NCI-H2029 treated with DMSO at 0.1 percent for 48 hours (cell line): ENCODE measurements at places on chromosomes 13 and 19.

GRCh38 chr13:99661791-99662190, 160.5 kb downstream of the TM9SF2 start:
- no peak for DNase-seq

DNA sequence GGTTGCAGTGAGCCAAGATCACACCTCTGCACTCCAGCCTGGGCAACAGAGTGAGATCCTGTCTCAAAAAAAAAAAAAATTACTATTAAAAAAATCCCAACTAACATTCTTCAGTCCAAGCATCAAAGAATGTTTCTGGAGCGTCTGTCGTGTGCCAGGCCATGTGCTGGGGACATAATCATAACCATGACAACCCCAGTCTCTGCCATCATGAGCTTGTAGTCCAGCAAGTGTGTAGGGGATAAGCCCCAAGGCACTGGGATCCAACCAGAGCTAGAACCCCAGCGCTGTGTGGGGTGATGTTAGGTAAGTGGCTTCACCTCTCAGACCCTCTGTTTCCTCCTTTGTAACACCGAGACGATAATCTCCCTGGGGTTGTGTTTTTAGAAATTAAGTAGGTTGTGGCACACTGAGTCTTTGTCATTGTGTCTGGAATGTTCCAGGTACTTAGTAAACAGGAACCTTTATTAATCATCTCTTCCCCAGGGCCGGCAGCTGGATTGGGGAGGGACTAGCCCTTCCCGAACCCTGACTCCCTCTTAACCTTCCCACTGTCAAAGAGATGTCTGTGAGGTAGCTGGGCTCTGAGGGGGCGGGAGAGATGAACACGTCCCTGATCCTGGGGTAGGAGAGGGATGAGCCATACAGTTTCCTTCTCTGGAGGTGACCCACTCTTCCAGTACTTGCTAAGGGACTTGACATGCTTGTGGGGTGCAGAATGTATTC, 5.2 kb downstream of the ITPKC start:
- DNase-seq = no peak

DNA sequence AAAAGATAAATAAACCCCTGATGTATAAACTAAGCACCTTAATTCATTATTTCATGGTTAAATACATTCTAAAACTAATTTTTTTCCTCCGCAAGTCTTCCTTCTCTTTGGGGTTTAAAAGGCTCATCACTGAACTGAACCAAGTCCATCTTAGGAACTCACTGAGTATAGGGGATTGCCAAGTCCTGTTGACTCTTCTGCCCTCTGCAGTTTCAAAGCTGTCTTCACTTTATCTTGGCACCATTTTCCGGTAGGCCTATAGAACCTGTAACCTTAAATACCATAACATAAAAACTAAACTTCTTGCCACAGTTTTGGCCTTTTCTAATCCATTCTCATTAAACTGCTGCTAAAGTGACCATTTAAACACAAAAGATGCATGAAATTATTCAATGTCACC, 66.5 kb upstream of the USPL1 start:
- DNase-seq = no peak

- DNase-seq = no peak
Observed at GRCh38 chr19:30799865-30800755, 427.9 kb downstream of the ZNF536 start.

DNA sequence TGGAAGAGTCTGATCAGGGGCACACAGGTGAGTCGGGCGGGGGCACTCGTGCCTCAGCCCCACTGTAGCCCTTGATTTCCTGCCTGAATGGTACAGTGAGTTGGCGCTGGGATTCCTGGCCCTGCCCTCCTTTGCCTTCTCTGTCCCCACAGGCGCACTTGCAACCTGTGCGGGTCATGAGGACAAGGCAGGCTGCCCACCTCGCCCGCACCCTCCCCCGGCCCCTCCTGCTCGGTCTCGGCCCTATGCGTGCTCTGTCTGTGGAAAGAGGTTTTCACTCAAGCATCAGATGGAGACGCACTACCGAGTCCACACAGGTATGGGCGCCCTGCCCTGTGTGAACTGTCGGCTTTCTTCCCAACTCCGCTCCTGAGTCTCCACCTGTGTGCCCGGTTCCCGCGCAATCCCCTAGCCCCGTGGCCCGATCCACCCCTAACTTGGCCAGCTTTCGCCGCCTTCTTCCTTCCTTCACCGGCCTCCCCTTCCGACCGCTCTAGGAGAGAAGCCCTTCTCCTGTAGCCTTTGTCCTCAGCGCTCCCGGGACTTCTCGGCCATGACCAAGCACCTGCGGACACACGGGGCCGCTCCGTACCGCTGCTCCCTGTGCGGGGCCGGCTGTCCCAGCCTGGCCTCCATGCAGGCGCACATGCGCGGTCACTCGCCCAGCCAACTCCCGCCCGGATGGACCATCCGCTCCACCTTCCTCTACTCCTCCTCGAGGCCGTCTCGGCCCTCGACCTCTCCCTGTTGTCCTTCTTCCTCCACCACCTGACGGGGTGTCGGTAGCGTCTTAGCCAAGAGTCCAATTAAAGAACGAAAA, 1.6 kb upstream of the KMT2B start:
- DNase-seq = no peak

DNA sequence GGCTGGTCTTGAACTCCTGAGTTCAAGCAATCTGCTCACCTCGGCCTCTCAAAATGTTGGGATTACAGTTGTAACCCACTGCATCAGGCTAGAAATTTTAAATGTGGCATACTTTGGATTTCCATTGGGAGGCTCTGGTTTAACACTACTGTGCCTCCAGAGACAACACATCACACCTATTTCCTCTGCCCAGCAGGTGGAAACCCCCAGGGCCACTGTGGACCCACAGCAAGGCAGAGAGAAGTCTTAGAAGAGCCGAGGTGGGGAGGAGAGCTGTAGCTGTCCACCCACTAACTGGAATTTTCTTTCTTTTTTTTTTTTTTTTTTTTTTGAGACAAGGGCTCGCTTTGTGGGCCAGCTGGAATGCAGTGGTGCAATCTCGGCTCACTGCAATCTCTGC, 39.4 kb downstream of the IER2 start:
- DNase-seq = no peak

DNA sequence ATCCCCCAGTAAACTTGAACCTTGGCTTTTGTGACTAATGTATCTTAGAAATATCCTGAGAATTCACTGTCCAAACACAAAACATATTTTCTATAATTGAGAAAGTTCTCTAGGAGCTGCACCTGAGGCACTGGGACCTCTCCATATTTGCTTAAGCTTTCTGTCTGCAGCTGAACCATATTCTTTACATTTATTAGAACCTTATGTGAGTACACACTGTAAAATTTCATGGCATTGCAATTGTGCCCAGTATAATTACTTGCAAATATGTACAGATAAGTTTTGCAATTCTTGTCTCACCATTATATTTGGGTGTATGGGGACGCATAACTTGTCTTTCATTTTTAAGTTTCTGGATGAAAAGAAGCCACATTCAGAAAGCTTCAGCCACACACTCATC, 280.7 kb upstream of the KLHL1 start:
- no peak for DNase-seq

DNA sequence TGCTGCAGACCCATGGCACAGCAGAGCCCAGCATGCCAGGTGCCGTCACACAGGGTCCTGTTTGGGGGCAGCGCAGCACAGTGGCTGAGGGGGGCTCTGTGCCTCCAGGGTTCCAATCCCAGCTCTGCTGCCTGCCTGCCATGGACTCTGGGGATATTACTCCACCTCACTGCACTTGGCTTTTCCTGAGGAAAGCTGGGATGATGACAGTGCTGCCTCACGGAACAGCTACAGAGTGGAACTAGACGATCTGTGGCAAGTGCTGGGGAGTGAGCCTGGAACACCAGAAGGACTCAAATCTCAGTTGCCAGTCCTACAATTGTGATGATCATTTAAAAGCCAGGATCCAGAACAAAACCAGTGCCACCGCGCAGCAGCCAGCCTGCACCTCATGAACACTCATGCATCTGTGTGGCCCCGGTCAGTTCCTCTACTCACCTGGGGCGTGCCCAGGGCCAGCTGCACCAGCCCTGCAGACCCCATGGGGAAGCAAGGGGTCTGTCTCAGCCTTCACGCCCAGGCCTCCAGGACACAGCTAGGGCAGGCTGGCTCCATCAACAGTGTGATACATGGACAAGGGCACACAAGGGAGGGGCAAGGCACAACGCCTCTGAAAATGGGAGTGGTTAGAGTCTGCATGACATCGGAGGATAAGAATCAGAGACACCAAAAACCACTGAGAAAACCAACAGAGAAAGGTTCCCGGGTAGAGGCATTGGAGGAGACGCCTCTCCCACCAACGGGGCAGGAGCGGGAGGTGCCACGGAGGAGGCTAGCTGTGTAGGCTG, 55.2 kb downstream of the ATP7B start:
- DNase-seq = no peak

DNA sequence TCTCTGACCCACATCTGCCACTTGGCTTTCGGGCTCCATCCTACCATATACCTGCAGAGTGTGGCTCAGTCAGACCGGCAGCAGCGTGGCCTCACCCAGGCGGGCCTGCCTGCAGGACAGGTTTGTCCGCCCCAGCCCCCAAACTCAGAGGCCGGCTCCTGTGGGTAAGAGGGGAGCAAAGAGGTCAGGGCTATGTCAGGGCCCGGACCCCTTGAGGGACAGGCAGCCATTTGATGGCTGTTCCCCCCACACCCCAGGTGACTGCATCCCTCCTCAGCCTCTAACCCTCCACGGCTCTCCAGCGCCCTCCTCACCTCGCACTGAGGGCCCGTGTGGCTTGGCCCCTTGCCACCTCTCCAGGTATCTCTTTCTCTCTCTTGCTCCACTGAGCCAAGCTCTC, 12.3 kb upstream of the ZBTB32 start:
- DNase-seq = no peak

DNA sequence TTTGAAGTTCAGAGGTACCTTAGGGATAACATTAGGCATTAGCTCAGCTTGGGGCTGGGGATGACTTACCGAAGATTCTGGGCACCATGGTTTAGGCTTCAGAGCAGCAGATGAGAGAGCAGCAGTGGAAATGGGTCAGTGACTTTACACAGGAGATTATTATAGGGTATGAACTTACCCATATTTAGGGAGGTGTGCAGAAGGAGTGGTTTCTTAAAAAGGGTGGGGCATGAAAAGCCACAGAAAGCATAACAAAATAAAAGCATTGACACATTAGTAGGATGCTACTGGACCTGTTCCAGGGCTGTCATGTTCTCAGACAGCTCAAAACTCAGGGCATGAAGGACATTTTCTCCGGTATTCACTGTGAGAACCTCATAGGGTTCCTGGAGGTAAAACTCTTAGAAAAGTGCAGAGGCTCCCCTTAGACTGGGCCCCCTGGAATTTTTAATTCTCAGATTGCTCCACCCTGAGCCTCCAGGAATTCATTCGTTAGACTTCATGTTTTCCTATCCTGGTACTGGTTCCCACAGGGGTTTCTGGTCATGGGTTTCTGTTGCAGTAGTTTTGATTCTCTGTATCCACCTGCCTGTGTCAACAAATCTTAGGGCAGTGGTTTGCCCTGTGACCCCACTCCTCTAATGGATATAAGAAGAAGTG, 20.7 kb downstream of the IGFL1 start:
- no peak for DNase-seq

DNA sequence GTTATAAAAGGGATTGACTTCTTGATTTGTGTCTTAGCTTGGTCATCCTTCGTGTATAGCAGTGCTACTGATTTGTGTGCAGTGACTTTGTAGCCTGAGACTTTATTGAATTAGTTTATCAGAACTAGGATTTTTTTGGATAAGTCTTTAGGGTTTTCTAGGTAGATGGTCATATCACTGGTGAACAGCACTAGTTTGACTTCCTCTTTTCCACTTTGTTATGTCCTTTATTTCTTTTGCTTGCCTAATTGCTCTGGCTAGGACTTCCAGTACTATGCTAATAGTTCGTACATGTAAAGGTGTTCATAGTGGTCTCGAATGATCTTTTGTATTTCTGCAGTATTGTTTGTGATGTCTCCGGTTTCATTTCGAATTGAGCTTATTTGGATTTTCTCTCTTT, 145.4 kb downstream of the DNAJC3 start:
- no peak for DNase-seq

DNA sequence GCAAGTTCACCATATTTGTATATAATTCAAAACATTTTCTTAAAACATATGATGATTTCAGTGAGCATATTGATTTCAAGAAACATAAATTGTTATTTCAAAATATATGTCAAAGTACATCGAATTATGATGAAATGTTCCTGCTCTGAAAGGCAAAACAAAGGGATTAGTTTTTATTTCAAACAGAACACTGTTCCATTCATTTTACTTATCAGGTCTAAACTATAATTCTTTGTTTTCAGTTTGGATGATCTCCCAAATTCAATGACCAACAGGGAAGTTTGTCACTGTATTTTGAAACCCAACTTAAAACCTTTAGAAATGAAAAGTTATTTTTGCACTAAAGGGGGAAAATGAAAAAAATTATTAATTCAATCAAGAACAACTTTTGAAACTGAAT, 610.2 kb downstream of the SLITRK1 start:
- DNase-seq = no peak

DNA sequence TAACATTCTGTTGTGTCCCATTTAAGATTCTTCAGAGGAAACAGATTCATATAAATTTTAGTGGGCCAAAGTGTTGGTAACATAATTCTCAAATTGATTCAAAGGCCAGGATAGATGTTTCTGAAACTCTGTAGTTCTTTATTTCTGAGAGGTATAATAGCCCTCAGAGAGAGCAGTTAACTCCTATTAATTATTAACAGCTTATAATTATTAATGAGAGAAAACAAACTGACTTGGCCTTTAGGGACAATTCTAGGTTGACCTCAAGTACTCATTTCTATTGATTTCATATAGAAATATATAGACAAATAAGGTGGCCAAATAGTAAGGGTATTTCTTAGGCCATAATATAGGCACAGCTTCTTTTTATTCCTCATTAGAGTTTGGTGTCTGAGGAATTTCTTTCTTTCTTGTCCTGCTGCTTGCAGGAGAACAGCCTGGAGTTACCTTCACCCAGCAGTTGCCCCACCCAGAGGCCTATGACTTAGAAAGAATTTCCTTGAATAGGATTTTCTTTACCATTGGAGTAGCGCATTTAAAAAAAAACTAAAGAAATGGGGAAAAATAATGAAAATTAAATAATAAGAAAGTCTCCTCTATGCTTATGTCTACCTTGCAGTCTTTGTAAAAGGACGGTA, 1430.1 kb upstream of the SPRY2 start:
- no peak for DNase-seq

DNA sequence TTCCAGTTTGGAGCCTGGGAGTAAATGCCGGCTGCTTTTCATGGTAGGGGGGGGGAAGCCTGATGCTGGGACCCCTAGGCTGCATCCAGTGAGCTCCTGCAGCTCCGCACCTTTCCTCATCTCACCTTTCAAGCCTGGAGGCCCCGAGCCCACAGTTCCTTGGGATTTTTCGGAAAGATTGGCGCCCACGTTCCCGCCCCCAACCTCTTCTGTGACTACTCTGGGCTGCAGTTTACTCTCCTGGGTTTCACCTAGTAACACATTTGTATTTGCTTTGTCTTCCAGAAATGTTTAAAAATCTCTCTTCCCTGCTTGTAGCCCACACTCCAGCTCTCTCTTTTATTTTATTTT, 51.9 kb upstream of the SPATA13 start:
- DNase-seq = no peak

GRCh38 chr13:33033986-33034385, 17.8 kb downstream of the KL start:
- no peak for DNase-seq

- no peak for DNase-seq
Observed at GRCh38 chr13:32176696-32177095, 138.5 kb downstream of the ZAR1L start.
